Thymus (tissue), 14 donors: ENCODE measurements at places on chromosomes 7 and 10. TPM values are rescaled to one million over a fixed set of nuclear protein-coding genes. Genes with fewer than 3 reads are reported as not detected.

- no peaks in the 10 kb centered on the region for H3K36me3 ChIP-seq
- H3K4me1 ChIP-seq: no peaks in the 10 kb centered on the region
- no peaks in the 10 kb centered on the region for H3K27me3 ChIP-seq
- no peak overlapping the region for H3K27ac ChIP-seq
- DNase-seq: no peak
- no peak overlapping the region for H3K4me3 ChIP-seq
These were observed 75.0 kb downstream of the PRKAG2 start for GRCh38 chr7:151801782-151802468.

GRCh38 chr7:109582211-109582610 lies 1012.5 kb downstream of the DNAJB9 start:
- H3K27me3 ChIP-seq: no peaks in the 10 kb centered on the region
- H3K27ac ChIP-seq: no peak overlapping the region
- no peak for DNase-seq
- H3K4me3 ChIP-seq: no peak overlapping the region

GRCh38 chr10:10118131-10118530 lies 899.5 kb upstream of the CELF2 start:
- DNase-seq: no peak
- H3K4me3 ChIP-seq: no peak overlapping the region
- no peaks in the 10 kb centered on the region for H3K27me3 ChIP-seq
- no peaks in the 10 kb centered on the region for H3K36me3 ChIP-seq
- H3K4me1 ChIP-seq: no peaks in the 10 kb centered on the region

- H3K27me3 ChIP-seq: peaks cover 87% of the 10 kb centered on the region
- peak overlapping the region; percentile 52 for H3K4me3 ChIP-seq
- H3K36me3 ChIP-seq: no peaks in the 10 kb centered on the region
- H3K4me1 ChIP-seq: peaks cover 16% of the 10 kb centered on the region
- no peak overlapping the region for H3K27ac ChIP-seq
These were observed 826 bp downstream of the PODXL start for GRCh38 chr7:131555552-131556052.

PLA2G12B gene
- total RNA-seq: not detected

HOXA4 gene
- 0.42 TPM for total RNA-seq

DNA sequence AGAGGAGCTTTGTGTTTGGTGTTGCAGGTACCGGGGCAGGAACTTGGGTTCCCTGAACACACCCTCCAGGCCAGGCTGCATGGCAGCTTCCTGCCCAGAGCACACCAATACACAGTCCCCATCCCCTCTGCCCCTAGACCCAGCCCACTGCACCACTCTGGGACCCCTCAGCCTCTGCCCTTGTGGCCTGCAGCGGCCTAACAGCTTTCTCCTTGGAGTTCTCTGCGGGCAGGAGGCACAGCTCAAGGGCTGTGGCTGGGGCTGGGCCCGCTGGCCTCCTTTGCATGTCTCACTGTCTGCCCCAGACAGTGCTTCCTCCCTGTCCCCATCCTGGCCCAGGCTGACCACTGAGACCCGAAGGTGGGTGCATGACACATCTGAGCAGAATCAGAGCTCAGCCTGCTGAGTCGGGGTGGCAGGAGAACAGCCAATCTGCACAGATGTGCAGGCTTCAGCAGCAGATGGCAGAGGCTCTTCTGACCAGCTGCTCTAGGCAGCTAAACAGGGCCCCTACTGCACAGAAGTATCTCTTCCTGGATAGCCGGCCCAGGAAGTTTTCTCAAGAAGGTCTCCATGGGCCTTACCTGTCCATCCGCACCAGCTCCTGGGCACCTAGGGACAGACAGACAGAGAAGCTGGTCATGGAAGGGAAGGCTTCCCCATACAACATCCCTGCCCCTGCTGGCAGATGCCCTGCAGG lies 20.8 kb downstream of the VSIR start:
- H3K4me3 ChIP-seq: no peak overlapping the region
- H3K27ac ChIP-seq: peak overlapping the region; percentile 62
- DNase-seq: no peak
- no peaks in the 10 kb centered on the region for H3K27me3 ChIP-seq
- peaks cover 100% of the 10 kb centered on the region for H3K4me1 ChIP-seq
- peaks cover 20% of the 10 kb centered on the region for H3K36me3 ChIP-seq

CCL24 gene
- 0.19 TPM for total RNA-seq

DNA sequence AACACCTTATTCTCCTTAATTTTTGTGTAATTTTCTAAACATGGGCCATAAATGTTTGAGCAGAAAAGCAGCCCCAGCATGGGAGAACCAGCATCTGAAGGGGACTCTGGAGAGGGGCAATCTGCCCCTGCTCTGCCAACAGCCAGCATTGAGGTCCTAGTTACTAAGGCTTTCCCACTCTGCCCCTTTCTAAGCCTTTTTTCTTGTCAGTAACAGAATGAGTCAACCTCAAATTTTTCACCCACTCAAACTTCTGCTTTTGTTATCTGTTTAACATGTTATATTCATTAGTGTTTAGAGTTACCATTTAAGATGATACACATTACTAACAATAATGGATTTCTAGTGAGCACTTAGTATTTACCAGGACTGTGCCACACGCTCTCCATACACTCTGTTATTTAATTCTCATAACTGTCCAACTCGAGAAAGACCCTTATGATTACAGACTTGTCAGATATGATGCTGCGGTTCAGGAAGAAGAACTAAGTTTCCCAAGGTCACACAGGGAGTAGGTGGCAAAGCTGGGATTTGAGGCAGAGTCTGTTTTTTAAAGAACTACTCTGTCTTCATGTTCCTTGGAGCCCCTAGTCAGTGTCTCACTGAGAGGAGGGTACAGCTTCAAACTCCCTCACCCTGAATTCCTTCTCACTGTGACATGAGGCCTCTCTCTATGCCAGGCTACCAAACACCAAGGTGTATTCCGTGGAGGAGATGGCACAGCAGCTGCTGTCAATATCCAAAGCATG lies 19.9 kb upstream of the GPAM start:
- no peak overlapping the region for H3K27ac ChIP-seq
- no peaks in the 10 kb centered on the region for H3K27me3 ChIP-seq
- H3K4me1 ChIP-seq: no peaks in the 10 kb centered on the region
- no peak overlapping the region for H3K4me3 ChIP-seq
